ENCODE measurements at places on chromosomes 6 and 20.
A peak's percentile ranks its signal among the peaks of the same experiment; 100 is the strongest.

- DNase-seq, result no peak
These were observed 668.2 kb downstream of the DOK5 start for GRCh38 chr20:55143601-55144000.

- no peak for DNase-seq
These were observed 142.3 kb upstream of the TENT5A start for GRCh38 chr6:81894788-81895271.

- no peak for DNase-seq
These were observed 31.0 kb upstream of the EZR start for GRCh38 chr6:158849899-158850806.

- DNase-seq, result no peak
These were observed 712.5 kb upstream of the NRSN1 start for GRCh38 chr6:23413327-23414050.

GRCh38 chr6:27148404-27148795 lies 99.1 kb upstream of the PRSS16 start:
- no peak for DNase-seq

- DNase-seq, result peak; percentile 30
These were observed 190.4 kb upstream of the JAG1 start for GRCh38 chr20:10864076-10864672.

DNA sequence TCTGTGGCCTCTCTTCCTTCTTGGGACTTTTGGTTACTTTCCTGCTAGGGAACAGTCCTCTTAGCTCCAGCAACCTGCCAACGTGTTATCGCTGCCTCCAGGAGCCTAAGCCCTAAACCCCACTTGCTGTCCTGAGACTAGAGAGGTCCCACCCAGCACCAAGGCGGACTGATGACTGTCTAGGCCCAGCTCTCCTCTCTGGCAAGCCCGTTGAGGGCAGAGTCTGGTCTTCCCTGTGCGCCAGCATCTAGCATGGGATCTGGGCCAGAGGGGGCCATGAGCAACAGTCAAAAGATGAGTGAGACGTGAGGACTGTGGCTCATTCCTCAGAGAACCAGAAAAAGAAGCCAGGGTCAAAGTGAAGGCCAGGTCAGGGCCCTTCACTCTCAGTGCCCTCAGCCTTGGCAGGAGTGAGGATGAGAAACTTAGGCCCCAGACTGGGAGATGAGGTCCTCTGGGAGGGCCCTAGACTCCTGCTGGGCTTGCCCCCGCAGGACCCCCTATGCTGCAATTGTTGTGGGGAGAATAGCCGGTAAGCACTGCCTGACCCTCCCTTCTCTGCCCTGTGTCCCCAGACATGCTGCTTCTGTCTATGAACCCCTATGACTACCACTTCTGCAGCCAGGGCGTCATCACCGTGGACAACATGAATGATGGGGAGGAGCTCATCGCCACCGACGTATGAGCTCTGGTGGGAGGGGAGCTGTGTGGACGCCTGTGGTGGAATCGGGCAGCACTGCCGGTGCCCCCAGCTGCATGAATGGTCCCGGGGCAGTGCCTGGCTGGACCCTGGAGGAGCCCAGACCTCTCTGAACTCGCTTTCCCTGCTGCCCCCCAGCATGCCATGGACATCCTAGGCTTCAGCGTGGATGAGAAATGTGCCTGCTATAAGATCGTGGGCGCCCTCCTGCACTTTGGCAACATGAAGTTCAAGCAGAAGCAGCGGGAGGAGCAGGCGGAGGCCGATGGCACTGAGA lies 30.9 kb downstream of the MYH7B start:
- no peak for DNase-seq

GRCh38 chr6:21147995-21148394 lies 445.6 kb upstream of the SOX4 start:
- DNase-seq, result no peak

DNA sequence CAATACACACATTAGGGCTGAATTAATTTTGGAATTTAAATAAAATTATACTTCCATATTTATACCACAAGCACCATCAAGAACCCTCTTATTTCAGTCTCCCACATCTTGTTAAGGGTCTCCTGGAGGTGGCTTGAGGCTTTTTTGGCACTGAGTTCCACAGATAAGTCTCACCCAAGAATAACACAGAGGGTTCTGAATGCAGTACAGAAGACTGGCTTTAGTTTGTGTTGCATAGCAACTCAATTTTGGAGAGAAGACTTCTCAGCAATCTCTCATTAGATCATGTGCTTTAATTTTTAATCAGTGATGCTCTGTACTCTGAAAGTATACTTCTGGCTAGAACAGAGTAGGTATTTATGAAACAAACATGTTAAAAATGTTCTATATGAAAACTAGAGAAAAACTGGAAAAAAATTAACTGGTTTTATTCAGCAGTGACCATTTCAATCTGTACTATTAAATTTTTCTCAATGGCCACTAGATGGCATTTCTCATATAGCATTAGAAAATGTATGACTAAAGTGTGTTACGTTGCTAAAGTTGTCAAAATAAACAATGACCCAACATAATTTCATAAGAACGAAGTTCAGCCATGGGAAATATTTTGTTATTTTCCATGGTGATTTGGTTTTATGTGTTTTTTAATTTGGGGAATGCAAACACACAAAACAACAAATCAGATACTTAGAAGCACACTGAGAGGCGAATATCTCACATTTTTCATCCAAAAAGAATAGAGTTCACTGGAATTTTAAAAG lies 32.7 kb upstream of the MAP7 start:
- no peak for DNase-seq

GRCh38 chr6:98036344-98036923 lies 753.4 kb upstream of the MMS22L start:
- DNase-seq, result peak; percentile 56

GRCh38 chr20:64108731-64109681 lies 1.6 kb upstream of the NPBWR2 start:
- DNase-seq, result no peak

DNA sequence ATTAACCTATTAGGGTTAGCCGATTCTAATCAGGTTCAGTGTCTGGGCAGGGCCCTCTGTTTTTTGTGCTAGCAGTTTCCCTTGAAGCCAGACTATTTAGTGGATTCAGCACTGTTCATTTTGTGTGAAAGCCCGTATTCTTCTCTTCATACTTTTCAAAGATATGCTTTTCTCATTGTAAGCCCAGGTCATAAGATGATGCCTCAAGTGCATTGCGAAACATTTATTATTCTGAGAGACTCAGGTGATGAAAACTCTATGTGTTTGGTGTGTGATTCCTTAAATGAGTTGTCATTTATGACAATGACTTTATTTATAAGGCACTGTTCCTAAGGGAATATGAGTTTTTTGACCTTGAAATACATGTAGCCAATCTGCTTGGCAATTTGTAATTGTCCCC lies 851.0 kb upstream of the FLRT3 start:
- no peak for DNase-seq

DNA sequence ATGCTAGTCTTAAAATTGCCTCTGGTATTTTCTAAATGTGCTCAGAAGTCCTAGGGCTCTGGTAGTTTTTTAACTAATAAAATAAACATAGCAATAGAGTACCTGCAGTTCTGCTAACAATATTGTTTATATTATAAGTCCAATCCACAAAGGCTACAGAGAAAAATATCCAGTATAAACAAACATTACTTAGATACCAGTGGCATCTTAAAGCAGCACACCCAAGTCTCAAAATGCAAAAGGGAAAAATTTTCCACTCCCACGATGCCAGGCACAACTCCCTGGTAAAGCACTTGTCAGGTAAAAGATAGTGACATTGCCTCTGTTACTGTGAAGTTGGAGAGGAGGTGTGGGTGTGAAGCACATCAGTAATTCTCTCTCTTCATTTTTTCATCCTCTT lies 123.3 kb downstream of the OGFRL1 start:
- DNase-seq, result no peak

GRCh38 chr6:905556-905955 lies 212.6 kb upstream of the EXOC2 start:
- DNase-seq, result no peak

DNA sequence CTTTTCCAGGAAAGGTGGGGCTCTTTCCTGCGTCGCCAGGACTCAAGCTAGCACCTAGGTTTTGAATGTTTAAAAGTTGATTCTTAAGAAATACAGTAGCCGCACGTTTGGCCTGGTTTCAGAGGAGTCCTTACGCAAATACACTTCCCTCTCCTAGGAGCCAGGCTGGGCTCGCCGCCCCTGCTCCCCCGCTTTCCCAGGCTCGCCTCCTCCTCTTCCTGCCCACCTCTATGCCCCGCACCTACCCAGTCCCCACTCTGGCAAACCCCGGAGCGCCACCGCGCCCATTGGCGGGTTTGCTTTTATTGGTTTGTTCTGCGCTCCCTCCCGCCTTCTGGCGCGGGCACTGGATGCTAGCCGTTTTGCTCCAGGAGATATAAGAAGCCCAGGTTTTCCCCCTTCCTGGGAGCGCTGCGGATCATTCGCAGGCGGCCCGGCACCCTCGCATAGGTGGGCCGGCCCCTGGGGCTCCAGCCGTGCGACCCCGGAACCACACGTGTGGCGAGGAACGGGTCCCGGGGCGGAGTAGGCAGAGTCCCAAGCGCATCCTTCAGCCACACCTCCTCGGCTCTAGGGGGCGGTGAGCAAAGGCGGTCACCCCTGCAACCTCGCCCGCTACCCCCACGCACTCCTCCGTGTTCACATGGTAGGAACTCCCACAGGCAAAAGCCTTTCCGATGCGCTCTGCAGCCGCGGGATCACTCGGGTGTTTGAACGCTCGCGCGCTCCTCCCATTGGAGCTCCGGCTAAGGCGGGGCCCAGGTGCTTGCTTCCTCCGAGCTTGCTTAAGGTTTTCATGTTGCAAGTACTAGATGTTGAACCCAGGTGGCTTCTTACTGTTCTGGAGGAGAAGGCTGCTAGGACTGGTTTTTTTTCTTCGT lies 119.0 kb downstream of the RTN4IP1 start:
- peak; percentile 70 for DNase-seq

GRCh38 chr6:26021001-26021349 lies 58.4 kb downstream of the TRIM38 start:
- no peak for DNase-seq

GRCh38 chr6:7052443-7053011 lies 55.2 kb upstream of the RREB1 start:
- no peak for DNase-seq

GRCh38 chr20:24079661-24080412 lies 91.3 kb upstream of the GGTLC1 start:
- DNase-seq, result no peak

GRCh38 chr20:62976886-62977285 lies 24.4 kb downstream of the SLC17A9 start:
- DNase-seq, result no peak

GRCh38 chr6:146419576-146419975 lies 124.1 kb upstream of the RAB32 start:
- DNase-seq, result no peak

All from D341Med (cell line).